ENCODE measurements at places on chromosomes 3 and 15.

- no peak for DNase-seq
Observed at GRCh38 chr3:17195856-17196604, 311.3 kb downstream of the PLCL2 start.

GRCh38 chr3:141412087-141412935 lies 44.0 kb downstream of the ZBTB38 start:
- no peak for DNase-seq

GRCh38 chr3:15207836-15208504 lies 1.9 kb downstream of the CAPN7 start:
- DNase-seq = no peak

DNA sequence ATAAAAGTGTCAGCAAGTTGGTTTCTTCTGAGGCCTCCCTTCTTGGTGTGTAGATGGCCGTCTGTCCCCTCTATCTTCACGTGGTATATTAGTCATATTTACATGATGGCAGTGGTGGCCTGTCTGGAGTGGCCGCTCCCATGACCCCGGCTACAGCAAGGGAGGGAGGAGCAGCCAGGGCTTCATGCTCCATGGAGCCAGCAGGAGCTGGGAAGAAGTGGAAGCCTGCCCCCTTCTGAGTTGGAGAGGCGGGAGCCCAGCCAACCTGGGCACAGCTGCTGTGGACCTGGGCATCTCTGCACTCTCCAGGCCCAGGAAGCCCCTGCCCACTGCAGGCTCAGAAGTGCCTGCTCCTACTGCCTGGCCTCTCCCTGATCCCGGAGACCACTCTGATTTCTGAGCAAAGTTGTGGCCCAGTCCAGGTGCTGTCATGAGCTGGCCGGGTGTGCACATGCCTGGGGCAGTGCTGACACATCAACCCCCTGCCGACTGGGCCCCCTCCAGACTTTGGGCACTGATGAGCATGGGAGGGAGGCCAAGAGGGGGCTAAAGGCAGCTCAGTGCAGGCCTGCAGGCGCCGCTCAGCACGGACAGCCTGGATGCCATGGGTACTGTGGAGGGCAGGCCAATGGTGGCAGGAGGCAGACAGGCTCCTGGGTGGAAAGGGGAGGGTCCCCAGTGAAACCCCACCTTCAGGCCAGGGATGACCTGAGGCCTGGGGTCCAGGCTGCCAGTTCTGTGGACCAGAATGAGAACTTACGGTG lies 84.8 kb downstream of the SERPINI1 start:
- no peak for DNase-seq

DNA sequence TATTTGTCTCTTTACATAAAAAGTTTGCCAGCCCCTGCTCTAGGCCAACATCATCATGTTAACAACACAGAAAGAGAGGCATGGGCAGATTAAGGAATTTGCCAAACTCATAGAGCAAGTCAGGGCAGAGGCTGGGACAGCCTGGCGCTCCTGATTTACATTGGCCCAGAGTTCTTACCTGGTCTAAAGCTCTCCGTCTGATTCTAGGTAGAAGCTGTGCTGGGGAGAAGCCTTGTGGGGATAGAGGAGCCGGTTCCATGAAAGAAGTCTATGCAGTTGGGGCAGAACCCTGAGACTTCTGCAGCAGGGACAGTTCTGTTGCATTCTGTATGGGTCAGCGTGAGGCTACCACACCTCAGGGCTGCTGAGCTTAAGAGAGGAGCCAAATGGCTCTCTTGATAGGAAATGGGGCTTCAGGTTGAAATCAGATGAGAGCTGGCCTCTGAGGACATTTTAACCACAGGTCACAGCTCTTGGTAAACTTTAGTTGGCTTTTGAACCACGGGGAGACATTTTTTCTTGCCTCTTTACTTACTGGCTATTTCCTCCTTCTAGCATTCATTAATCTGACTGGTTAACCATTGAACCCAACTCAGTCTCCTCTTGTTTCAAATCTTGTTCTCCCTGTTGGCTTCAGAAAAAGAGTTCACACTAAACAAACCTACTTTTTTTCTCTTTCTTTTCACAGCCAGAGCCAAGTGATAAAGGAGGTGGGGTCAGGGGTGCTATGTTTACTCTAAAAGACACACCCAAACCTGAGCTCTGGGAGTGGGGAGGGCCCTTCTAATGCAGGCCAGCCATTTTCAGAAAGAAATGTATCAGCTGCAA lies 250.7 kb downstream of the OPA1 start:
- no peak for DNase-seq

- no peak for DNase-seq
Observed at GRCh38 chr15:84949043-84949442, 32.6 kb upstream of the PDE8A start.

GRCh38 chr3:45224824-45225464 lies 1.1 kb downstream of the TMEM158 start:
- DNase-seq = no peak

DNA sequence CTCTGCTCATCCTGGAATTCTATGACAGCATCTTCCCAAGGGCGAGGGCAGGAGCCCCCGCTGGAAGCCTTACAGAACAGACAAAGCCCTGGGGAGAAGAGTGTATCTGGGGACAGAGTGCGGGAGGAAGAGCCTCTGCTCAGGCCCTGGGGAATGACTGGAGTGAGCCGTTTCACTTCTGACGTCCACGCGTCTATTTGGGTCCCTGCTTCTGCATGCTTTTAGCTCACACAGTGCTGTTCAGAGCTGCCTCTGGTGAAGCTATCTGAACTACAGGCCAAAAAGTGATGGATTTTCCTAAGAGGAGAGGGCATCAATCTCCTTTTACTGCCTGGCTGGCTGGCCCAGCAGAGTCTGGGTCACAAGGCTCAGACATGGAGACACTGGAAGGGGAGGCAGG lies 311.8 kb downstream of the NTRK3 start:
- no peak for DNase-seq

DNA sequence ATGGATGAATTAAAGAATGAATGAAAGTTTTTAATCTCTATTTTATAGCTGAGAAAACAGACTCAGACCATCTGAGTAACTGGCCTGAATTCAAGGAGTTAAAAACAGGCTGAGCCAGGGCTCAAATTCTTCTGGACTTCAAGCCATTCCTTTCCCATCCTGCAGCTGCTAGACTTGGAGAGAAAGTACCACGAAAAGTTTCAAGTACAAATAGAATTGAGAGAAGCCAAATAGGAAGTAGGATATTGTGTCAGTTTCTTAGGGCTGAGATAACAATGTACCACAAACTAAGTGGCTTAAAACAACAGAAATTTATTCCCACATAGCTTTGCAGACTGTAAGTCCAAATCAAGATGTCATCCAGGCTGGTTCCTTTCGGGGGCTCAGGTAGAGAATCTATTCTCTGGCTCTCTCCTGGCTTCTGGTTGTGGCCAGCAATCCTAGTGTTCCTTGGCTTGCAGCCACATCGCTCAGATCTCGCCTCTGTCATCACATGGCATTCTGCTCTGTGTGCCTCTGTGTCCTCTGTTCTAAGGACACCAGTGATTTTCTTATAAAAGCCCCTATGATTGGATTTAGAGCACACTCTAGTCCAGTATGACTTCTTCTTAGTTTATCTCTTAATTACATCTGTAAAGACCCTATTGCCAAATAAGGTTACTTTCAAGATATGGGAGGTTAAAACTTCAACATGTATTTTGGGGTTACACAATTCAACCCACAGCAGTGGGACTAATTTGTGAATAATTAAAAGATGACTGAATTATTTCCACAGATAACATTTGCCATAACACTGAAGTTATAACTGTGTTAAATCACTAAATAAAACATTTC lies 25.7 kb upstream of the GOLIM4 start:
- no peak for DNase-seq

GRCh38 chr3:127074900-127075360 lies 92.0 kb downstream of the PLXNA1 start:
- no peak for DNase-seq

DNA sequence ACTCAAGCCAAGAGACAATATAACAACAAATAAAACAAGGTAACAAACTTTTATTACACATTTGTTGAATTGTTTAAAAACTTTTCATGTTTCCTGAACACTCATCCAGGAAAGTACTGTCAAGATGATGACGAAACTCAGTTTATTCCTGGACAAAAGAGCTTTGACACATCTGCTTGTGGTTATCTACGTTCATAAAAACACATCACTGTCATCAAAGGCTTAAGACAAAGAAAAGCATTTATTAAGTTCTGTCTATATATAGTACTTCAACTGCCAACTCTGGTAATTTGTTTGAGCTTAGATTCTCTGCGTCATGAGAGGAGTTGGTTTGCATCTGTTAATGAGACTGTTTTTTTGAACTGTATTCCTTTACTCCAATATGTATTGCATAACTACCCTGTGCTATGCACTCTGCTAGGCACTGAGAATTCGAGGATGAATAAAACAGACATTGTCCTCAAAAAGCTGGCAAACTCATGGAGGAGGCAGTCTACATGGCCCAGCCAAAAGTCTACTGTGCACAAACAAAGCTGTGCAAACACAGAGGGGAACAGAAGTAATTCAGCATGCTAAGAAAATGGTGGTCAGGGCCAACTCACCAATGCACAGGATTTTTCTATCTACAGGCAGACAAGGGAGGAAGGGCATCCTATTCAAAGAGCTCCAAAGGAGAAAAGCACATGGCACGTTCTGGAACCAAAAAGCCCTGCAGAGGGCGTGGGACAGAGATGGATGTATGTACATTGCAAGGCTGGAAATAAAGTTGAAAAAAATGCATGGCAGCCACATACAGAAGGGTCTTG lies 21.5 kb downstream of the PLD1 start:
- DNase-seq = no peak

- DNase-seq = no peak
Observed at GRCh38 chr3:176939022-176939817, 258.1 kb downstream of the TBL1XR1 start.

DNA sequence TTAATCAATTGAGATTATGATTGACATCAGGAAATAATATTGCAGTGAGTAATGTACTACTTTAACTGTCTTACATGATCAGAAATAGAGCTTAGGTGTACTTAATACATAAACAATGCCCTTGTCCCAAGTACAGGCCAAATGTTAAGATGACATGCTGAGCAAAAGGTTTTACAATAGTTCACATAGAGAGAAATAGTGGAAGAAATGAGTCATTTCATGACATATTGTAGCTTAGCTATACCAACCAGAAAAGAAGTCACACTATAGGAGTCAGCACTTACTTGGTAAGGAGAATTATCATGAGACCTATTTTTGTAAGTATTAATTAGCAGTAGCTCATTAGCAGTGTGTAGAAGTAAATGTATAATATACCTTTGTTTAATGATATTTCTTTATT lies 96.4 kb upstream of the NANOGP8 start:
- no peak for DNase-seq

DNA sequence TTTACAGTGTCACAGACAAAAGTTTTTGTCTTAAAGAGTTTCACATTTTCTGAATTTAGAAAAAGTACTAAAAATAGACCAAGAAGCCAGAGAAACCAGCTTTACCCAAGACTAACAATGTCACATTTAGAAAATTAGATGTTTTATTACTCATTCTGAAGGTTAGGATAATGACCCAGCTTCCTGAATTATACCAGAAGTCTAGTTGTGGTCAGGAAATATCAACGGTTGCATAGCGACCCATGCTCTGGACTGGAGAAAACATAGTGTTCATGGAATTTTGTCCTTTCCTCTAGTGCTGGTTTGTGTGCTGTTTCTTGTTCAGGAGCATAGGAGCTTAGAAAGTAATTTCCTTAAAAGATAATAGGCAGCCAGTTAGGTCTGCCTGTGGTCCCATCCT lies 59.0 kb downstream of the DPPA2 start:
- DNase-seq = no peak

- no peak for DNase-seq
Observed at GRCh38 chr15:68910341-68910740, 20.0 kb upstream of the SPESP1 start.

- DNase-seq = no peak
Observed at GRCh38 chr3:125194061-125194848, 18.3 kb downstream of the SLC12A8 start.

DNA sequence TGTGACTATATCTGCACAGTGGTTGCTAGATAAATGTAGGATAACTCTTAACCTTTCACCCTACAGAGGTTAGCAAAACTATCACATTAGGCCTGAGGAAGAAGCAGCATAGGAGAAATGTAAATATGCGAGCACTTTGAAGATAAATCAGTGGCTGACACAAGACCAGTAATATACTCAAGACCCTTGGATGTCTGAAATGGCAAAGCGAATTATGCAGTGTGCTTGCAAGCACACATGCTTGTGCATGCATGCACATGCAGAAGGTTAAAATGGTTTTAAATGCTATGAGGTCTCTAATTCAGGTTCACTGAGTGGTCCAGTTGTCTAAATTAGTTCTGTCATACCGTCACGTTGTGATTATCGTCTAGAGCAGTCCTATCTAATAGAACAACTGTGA lies 13.6 kb upstream of the UTS2B start:
- no peak for DNase-seq

DNA sequence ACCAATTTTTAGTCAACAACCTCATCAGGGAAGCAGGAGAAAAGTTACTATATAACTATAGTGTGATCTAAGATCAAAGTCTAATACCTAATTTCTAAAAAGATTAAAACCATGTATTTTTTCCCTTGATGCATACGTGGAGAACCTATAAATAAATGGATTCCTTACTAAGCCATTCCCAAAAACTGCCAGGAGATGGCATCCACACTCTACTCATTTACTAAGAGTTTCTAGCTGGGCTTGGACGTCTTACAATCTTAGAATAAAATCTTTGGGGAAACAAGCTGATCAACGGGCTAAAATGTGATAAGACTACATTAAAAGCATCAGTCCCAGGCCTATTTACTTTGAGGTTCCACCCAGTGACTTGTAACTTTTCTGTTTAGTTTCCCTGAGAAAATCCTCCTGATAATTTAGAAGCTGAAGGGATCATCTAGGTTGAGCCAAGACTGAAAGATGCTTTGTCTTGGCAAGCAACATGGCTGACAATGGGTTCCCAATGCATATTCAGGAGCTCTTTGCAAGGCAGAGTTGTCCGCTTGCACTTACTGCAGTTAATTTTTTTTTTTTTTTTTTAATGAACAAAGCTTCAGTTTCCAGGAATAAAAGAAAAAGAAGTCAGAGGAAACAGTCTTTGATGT lies 85.5 kb upstream of the FGF12 start:
- no peak for DNase-seq

- no peak for DNase-seq
Observed at GRCh38 chr3:112119962-112120836, 12.8 kb downstream of the GCSAM start.

- DNase-seq = peak; percentile 7
Observed at GRCh38 chr3:31695280-31696008, 162.7 kb downstream of the STT3B start.

DNA sequence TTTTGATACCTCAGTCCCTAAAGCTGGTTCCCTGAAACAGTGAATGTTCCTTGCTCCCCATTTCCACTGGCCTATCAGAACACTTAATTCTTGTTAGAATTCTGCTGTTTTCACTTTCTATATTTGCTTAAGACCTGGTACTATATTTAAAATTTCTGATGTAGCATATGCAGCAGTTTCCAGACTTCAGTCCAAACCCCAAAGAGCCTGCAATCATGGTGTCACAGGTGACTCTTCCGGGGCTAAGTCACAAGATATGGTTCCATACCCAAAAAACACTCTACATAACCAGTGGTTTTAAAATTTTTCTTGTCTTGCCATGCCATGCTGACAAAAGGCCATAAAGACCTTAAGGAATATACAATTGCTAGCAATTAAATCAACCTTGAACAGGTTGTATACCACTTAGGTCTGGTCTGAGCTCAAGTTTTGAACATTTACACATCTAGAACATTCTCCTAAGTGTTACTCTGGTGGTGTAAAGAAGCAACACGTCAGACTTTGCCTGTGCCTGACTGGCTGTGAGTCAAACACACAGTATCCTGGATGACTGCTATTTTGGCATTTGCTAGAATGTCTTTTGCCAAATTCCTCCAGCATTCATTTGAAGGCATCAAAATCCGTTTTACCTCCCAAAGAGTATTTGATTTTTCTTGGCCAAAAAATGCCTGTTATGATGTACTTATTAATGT lies 160.0 kb downstream of the FRMD5 start:
- DNase-seq = no peak
